ENCODE measurements at places on chromosomes 16 and 17. TPM values are rescaled to one million over a fixed set of nuclear protein-coding genes. Genes with fewer than 3 reads are reported as not detected.

DNA sequence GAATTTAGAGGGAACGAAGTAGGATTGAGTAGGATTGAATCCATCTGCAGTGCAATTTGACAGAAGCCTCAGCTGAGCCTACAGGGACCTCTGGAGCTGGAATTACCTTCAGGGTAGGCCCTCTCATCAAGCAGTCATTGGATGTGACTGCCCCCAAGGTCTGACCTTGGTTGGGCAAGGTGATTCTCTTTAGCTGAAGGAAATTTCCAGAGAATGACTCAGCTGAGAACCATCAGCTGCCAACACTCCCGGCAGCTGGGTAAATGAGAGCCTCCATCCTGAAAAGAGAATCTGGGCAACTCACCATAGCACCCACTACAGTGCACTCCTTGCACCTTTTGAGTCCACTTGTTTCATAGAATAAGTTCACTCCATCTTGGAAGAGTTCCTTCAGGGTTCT, 113.5 kb upstream of the MED13 start:
- no peak for DNase-seq

DNA sequence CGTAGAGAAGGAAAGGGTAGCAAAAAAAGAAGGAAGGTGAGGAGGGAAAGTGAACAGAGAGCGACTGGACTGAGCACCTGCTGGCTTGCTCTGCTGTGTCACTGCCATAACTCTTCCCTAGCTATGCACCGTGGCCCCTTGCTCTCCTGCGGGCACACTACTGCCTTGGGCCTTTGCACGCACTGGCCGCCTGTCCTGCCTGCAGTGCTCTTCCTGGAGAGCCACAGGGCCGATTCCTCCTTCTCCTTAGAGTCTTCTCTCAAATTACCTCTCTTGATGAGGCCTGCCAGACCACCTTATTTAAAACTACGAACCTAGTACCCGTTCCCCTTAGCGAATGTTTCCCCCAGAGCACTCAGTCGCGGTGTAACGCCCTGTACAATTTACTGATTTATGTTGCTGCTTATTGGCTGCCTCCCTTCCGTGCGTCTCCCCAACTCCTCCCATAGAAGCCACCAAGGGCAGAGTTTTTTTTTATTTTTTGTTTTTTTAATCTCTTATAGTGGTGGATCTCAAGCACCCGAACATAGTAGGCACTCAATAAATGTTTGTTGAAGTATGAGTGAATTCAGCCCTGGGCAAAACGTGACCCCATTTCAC, 70.3 kb downstream of the RAI1 start:
- no peak for DNase-seq

- DNase-seq: no peak
These were observed 185.0 kb upstream of the ZNF469 start for GRCh38 chr16:88197481-88198456.

C16orf89 gene
- 5.0 TPM for total RNA-seq

NRN1L gene
- total RNA-seq: not detected

TMIGD1 gene
- total RNA-seq: not detected

SERPINF2 gene
- total RNA-seq: 0.16 TPM

DNA sequence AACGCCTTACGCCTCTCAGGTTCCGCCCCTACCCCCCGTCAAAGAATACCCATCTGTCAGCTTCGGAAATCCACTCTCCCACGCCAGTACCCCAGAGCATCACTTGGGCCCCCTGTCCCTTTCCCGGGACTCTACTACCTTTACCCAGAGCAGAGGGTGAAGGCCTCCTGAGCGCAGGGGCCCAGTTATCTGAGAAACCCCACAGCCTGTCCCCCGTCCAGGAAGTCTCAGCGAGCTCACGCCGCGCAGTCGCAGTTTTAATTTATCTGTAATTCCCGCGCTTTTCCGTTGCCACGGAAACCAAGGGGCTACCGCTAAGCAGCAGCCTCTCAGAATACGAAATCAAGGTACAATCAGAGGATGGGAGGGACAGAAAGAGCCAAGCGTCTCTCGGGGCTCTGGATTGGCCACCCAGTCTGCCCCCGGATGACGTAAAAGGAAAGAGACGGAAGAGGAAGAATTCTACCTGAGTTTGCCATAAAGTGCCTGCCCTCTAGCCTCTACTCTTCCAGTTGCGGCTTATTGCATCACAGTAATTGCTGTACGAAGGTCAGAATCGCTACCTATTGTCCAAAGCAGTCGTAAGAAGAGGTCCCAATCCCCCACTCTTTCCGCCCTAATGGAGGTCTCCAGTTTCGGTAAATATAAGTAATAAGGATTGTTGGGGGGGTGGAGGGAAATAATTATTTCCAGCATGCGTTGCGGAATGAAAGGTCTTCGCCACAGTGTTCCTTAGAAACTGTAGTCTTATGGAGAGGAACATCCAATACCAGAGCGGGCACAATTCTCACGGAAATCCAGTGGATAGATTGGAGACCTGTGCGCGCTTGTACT, at the start of gene BRCA1:
Gene BRCA1, minus strand, starts transcription at position 232 of the 834 bp plus-strand sequence. CDS start 1,268 bp downstream, outside the sequence.
- DNase-seq: peak; percentile 88
